Muscle of back (tissue), 13 donors: ENCODE measurements at places on chromosomes 13 and 19. TPM values are rescaled to one million over a fixed set of nuclear protein-coding genes. Genes with fewer than 3 reads are reported as not detected.

The PNMA8C gene
- polyA plus RNA-seq, result 0.35 TPM

The PSG6 gene
- polyA plus RNA-seq, result 0.20 TPM

The RB1 gene
- polyA plus RNA-seq, result 48.1 TPM

The ZNF256 gene
- polyA plus RNA-seq, result 6.7 TPM

The PLIN4 gene
- 4.5 TPM for polyA plus RNA-seq

The IGSF23 gene
- not detected for polyA plus RNA-seq

- DNase-seq, result no peak
Measured at GRCh38 chr19:952680-953444, 27.0 kb downstream of the ARID3A start.

GRCh38 chr13:40160618-40161350, 505.3 kb downstream of the COG6 start:
- no peak for DNase-seq

DNA sequence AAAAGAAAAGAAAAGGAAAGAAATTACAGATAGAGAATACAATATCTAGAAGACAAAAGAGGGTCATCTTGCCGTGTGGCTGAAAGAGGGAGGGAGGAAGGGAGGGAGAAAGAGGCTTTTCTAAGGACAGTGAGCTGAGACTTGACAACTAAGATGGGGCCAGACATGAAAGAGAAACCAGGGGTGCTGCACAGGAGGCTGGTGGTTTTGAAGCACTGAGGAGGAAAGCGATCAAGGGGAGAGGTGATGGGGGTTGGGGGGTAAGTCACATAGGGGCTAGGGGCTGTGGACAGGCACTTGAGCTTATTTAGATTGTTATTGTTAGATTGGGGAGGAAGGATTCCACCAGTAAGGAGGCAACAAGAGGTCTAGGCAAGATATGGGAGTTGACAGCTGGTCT, 17.3 kb downstream of the PNPLA6 start:
- DNase-seq, result no peak

GRCh38 chr19:30092721-30093569, 150.9 kb downstream of the URI1 start:
- peak; percentile 43 for DNase-seq

GRCh38 chr19:33143897-33144405, 12.0 kb downstream of the WDR88 start:
- DNase-seq, result peak; percentile 45

DNA sequence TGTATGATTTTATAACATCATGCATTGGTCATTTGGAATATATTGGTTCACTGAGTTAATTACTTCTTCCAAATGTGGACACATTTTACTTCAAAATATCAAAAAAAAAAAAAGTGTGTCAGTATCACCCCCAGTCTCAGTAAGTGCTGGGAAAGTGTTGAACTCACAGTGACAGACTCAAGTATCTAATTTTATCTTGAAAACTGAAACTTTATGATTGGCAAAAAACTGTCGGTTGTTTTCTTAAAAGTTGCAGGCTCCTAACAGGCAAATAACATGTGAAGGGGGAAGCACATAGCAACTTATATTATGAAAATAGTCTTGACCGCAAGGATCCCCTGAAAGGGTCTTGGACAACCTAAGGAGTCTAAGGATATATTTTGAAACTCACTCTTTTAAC, 33.5 kb upstream of the TPP2 start:
- no peak for DNase-seq

DNA sequence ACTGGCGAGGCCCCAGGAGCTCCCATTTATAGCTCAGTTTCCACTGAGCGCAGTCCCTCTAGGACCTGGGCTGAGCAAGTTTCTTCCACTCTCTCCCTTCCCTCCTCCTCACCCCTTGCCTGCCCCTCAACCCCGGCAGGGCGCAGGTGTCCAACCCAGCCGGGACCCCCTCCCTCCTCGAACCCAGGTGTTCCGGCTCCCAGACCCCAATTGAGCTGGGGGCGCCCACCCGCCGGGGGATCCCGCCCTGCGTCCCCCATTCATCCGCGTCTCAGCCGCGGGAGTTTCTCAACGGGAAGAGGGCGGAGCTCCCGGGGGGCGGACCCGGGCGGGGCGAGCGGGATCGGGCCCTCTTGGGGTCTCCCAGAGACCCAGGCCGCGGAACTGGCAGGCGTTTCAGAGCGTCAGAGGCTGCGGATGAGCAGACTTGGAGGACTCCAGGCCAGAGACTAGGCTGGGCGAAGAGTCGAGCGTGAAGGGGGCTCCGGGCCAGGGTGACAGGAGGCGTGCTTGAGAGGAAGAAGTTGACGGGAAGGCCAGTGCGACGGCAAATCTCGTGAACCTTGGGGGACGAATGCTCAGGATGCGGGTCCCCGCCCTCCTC, at the start of gene KIRREL2:
KIRREL2 (plus strand) TSS at position 366 of the 604 bp plus-strand sequence; CDS start at position 575, 209 bp downstream.
- no peak for DNase-seq

DNA sequence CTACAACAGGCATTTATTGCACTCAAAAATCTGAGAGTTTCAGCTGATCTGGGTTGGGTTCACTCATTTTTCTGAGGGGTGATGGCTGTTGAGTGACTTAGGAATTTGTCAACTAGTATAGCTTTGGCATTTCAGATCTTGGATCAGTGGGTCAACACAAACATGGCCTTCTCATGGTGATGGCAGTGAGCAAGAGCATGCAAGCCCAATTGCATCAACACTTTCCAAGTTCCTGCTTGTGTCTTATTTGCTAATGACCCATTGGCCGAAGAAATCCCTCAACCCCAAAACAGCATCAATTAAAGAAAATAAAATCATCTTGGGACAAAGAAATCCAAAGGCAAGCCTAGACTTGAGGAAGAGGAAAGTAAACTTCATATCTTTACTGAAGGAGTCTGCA, 23.9 kb upstream of the MYCBP2 start:
- no peak for DNase-seq

DNA sequence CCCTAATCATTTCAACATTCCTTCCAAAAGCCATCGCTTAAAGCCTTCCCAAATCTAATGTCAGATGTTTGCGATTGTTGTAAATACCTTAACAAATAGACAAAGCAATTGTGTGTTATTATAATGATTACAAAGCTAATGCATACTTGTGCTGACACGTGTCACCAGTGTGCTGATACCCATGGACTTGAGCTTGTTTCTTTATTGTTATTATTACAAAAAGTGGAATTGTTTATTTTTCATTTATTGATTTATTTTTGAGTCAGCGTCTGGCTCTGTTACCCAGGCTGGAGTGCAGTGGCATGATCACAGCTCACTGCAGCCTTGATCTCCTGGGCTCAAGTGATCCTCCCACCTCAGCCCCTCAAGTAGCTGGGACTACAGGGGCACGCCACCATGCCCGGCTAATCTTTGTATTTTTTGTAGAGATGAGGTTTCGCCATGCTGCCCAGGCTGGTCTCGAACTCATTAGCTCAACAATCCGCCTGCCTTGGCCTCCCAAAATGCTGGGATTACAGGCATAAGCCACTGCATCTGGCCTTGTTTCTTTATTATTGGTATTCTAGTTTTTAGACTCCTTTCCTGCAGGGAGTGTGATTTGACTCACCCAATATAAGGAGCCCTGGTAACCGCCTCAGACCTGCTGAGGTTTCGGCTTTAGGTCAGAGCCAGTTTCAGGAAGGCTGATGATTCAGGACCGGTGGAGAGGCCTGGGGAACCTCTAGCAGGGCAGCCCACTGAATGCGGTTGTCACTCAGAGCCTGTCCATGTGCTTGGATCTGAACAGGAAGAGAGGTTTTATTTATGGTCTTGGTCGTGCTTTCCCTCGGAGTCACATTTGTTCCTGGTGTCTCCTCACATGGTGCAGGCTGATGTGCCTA, 2.1 kb upstream of the FBXO17 start:
- no peak for DNase-seq

DNA sequence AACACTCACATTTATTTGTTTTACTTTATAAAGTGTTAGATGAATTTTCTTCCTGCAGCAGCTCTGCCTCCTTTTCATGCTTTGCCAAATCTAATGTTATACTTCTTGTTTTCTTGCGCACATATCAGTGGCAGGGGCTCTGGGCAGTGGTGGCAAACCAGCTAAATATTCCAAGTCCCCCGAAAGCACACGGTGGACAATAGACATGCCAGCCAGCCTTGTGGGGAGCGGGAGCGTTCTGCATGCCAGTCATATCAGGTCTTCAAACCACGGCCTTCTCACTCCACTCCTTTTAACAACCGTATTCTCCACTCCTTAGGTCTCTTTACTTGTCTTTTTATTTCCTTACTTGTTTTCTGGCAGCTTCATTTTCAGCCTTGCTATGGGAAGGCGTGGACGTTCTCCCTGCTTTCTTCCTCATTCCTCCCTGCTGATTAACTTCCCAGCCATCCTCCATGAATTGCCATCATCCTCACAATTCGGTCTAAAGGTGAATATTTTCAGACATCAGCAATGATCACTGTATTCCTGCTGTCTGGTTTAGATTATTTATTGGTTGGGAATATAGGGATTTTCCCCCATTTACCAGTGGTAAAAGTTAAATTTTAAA, 77.1 kb upstream of the WASF3 start:
- no peak for DNase-seq

DNA sequence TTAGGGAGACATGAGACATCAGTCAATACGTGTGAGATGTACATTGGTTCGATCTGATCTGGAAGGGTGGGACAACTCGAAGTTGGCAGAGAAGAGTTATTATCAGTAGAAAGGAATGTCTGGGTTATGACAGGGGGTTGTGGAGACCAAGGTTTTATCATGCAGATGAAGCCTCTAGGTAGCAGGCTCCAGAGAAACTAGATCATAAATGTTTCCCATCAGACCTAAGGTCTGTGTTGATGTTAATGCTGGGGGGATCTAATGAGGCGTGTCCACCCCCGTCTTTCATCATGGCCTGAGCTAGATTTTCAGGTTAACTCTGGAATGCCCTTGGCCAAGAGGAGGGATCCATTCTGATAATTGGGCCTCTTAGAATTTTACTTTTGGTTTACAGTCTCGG, 187.0 kb upstream of the KL start:
- no peak for DNase-seq

DNA sequence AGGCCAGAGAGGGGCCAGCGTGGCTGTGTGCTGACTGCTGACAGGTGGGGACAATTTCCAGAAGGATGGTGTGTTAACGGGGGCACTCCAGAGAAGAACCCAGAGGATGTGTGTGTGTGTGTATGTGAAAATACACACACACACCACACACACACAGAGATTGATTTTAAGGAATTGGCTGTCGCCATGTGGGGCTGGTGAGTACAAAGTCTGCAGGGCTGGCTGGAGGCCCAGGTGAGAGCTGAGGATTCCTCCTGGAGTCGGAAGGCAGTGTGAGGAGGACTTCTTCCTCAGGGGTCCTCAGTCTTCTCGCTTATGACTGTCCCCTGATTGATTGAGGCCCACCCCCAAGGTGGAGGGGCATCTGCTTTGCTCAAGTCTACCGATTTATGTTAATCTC, 7.6 kb upstream of the GJB6 start:
- DNase-seq, result no peak

DNA sequence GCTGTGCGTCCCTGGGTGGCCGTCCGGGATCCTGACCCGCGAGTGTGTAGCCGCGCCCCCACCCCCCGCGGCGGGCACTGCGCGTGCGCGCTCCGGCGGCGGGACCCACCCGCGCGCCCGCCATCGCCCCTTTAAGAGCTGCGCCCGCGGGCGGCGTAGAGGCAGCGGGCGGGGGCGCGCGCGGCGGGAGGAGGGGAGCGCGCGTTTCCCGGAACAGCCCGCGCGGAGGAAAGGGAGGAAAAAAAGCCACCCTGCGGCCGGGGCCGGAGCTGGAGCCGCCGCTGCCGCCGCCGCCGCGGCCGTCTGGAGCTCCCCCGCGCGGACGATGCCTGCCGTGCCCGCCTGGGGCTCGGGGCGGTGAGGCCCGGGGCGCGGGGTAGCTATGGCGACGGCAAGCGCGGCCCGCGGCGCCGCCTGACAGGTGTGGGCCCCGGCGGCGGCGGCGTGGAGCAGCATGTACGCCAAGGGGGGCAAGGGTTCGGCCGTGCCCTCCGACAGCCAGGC, at the start of gene SSBP4:
SSBP4 (plus strand) TSS at position 204 of the 504 bp plus-strand sequence; CDS start at position 455, 251 bp downstream.
- peak; percentile 87 for DNase-seq

GRCh38 chr13:57636816-57637215, 5.3 kb downstream of the PCDH17 start:
- no peak for DNase-seq
